ENCODE measurements at places on chromosomes 13 and 19. TPM values are rescaled to one million over a fixed set of nuclear protein-coding genes. Genes with fewer than 3 reads are reported as not detected.

Gene ZNF440
- 10.7 TPM for polyA plus RNA-seq

Gene IFNL3
- polyA plus RNA-seq: not detected

Gene CD70
- 0.53 TPM for polyA plus RNA-seq

Gene ZNF585A
- polyA plus RNA-seq: 11.5 TPM

Gene ELANE
- not detected for polyA plus RNA-seq

Gene PLVAP
- polyA plus RNA-seq: not detected

Gene CBY2
- not detected for polyA plus RNA-seq

Gene FGF9
- not detected for polyA plus RNA-seq

Gene GNG8
- not detected for polyA plus RNA-seq

Gene CNMD
- polyA plus RNA-seq: not detected

Gene OR4F17
- polyA plus RNA-seq: not detected

Gene PODNL1
- 2.1 TPM for polyA plus RNA-seq

Gene GGN
- polyA plus RNA-seq: 0.07 TPM

Gene TNFSF9
- 12.8 TPM for polyA plus RNA-seq

Gene ZNF667
- polyA plus RNA-seq: 3.0 TPM

Data from keratinocyte (primary cell).